ENCODE measurements at places on chromosomes 13 and 19. TPM values are rescaled to one million over a fixed set of nuclear protein-coding genes. Genes with fewer than 3 reads are reported as not detected.

KLK10 gene
- 0.18 TPM for polyA plus RNA-seq

SELENOV gene
- not detected for polyA plus RNA-seq

ZNF730 gene
- polyA plus RNA-seq, result 3.0 TPM

PINLYP gene
- polyA plus RNA-seq, result 5.1 TPM

SHISA7 gene
- polyA plus RNA-seq, result 0.14 TPM

CYP4F12 gene
- 0.62 TPM for polyA plus RNA-seq

MISP gene
- 0.19 TPM for polyA plus RNA-seq

SULT2B1 gene
- polyA plus RNA-seq, result 0.10 TPM

SIGLEC10 gene
- 0.92 TPM for polyA plus RNA-seq

URI1 gene
- polyA plus RNA-seq, result 76.8 TPM

PCDH20 gene
- polyA plus RNA-seq, result 1.3 TPM

GDF15 gene
- polyA plus RNA-seq, result 0.30 TPM

TMEM86B gene
- polyA plus RNA-seq, result 2.8 TPM

PTH2 gene
- polyA plus RNA-seq, result not detected

KIR2DL4 gene
- not detected for polyA plus RNA-seq

MAP4K1 gene
- polyA plus RNA-seq, result 13.6 TPM

DCT gene
- 0.18 TPM for polyA plus RNA-seq

ECSIT gene
- polyA plus RNA-seq, result 38.2 TPM

ASF1B gene
- 6.7 TPM for polyA plus RNA-seq

SLC10A2 gene
- polyA plus RNA-seq, result not detected

NAPSA gene
- 1.2 TPM for polyA plus RNA-seq

CDC42EP5 gene
- polyA plus RNA-seq, result 29.2 TPM

SBK2 gene
- polyA plus RNA-seq, result 3.1 TPM

ZNF582 gene
- polyA plus RNA-seq, result 6.9 TPM

ZNF667 gene
- polyA plus RNA-seq, result 11.3 TPM

SMIM44 gene
- polyA plus RNA-seq, result not detected

C19orf33 gene
- not detected for polyA plus RNA-seq

CLEC4M gene
- polyA plus RNA-seq, result 0.14 TPM

CACNG7 gene
- 0.10 TPM for polyA plus RNA-seq

C1QTNF9B gene
- polyA plus RNA-seq, result 2.0 TPM

C2CD4C gene
- 0.92 TPM for polyA plus RNA-seq

ZNF540 gene
- polyA plus RNA-seq, result 1.9 TPM

ZNRF4 gene
- not detected for polyA plus RNA-seq

KL gene
- polyA plus RNA-seq, result 2.5 TPM

MYO9B gene
- polyA plus RNA-seq, result 32.6 TPM

Measured in forelimb muscle (tissue), 1 donor.